ENCODE measurements at places on chromosomes 6 and 20. TPM values are rescaled to one million over a fixed set of nuclear protein-coding genes. Genes with fewer than 3 reads are reported as not detected.

Gene CLVS2
- not detected for total RNA-seq

DNA sequence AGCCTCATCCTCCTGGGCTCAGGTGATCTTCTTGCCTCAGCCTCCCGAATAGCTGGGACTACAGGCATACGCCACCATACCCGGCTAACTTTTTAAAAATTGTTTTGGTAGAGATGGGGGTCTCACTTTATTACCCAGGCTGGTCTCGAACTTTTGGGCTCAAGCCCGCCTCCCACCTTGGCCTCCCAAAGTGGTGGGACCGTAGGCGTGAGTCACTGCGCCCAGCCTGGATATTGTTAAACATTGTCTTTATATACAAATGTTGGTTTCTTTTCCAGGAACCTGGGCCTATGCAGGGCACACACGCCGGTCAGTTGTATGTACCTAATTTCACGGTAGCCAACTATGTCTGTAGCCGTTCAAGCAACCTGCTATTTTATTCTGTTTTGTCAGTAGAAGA lies 60.1 kb downstream of the SYNJ2 start:
- DNase-seq, result no peak
- no peaks in the 10 kb centered on the region for H3K27me3 ChIP-seq
- no peak overlapping the region for H3K4me3 ChIP-seq
- no peaks in the 10 kb centered on the region for H3K4me1 ChIP-seq
- no peaks in the 10 kb centered on the region for H3K36me3 ChIP-seq
- no peak overlapping the region for H3K27ac ChIP-seq

DNA sequence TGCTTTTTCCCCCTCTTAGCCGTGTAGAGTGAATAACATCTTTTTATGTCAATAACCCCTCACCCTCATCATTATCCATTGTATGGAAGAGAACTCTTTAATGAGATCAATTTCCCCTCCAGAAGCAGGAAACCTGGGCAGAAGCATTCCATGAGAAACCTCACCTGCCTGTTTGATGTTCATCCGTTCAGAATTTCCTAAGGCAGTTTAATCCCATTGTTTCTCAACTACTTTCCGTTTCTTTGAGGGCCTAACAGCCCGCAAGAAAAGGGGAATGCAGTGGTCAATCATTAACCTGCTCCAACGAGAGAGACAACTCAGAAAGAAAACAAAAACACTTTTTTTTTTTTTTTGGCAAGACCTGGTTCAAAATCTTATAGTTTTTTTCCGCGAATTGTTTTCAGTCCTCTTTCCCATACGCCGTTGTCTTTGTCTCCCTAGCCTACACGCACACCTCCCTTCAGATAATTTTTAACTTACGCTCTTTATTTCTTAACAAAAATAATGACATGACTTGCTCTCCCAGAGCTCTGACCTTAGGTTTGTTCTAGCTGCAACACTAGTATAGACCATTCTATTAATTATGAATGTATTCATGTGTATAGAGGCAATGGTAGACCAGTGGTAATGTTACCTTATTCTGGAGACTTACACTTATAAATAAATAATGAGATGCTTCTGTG lies 25.6 kb upstream of the ID4 start:
- H3K27me3 ChIP-seq, result no peaks in the 10 kb centered on the region
- no peaks in the 10 kb centered on the region for H3K36me3 ChIP-seq
- no peak for DNase-seq
- H3K4me3 ChIP-seq, result no peak overlapping the region

DNA sequence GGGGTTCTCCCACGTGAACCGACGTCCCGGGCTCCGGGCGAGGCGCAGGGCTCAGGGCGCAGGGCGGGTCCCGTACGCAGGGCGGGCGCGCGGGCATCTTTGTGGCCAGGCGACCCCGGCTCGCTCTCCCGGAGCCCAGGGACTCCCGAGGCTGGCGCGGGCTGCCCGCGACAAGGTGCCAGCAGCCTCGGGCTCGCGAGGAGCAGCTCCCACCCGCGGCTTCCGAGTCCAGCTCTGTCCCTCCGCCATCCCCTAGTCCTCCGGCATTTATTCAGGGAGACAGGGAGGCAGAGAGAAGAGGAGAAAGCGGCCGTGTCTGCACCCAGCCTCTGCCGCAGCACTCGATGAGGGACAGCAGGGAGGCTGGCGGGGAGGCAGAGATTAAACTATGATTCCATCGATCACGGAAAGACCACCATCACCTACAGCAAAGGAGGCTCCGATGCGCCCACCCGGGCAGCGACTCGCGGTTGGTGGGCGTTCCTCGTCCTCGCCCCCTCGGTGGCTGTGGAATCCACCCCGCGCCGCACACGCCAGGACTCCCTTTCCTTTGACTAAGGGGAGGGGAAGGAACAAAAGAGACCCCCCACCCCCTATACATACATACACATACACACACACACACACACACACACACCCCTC lies 1.1 kb downstream of the RGS17 start:
- peaks cover 38% of the 10 kb centered on the region for H3K27me3 ChIP-seq
- H3K36me3 ChIP-seq, result no peaks in the 10 kb centered on the region
- no peak for DNase-seq
- no peak overlapping the region for H3K27ac ChIP-seq
- peaks cover 8% of the 10 kb centered on the region for H3K4me1 ChIP-seq

DNA sequence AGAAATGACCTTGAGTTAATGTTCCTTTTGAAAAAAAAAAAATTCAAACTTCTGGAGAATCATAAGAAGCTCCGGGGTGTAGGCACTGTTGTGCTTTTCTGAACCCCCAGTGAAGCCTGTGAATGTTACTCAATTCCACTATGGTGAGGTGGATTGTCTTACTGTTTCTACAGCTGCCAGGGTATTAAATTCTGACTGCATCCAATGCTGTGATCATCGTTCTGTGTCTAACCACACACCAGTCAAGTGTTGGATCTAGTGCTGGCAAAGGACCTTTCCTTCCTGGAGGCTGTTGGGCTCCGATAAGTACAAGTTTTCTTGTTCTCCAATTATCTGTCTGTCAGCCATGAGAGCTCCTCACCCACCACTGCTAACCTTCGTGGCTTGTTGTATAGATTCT lies 162.0 kb upstream of the EPHA7 start:
- DNase-seq, result no peak
- no peak overlapping the region for H3K4me3 ChIP-seq
- no peaks in the 10 kb centered on the region for H3K27me3 ChIP-seq
- H3K36me3 ChIP-seq, result no peaks in the 10 kb centered on the region
- no peaks in the 10 kb centered on the region for H3K4me1 ChIP-seq

DNA sequence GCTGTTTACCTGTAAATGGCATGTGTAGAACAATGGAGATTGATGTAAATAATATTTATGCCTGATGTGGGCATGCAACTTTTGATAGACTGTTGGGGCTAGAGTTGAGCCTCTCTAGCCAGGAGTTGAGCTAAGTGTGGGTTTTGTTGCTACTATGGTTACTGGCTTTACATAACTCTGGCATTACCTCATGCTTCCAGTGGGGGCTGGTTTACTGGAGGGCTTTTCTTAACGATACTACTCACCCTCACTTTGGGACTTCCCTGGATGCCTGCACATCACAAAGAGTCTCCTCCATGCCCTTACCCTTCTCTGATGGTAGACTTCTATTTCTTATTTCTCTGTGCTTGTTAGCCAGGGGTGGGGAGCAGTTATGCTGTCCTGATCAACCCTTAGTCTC lies 524.6 kb upstream of the CDH4 start:
- no peaks in the 10 kb centered on the region for H3K36me3 ChIP-seq
- no peak for DNase-seq
- H3K27me3 ChIP-seq, result no peaks in the 10 kb centered on the region
- no peak overlapping the region for H3K4me3 ChIP-seq
